Thoracic aorta (tissue), 2 donors: ENCODE measurements at places on chromosomes 3 and 15. TPM values are rescaled to one million over a fixed set of nuclear protein-coding genes. Genes with fewer than 3 reads are reported as not detected.

SEMA3F gene
- total RNA-seq = 25.5 TPM

DNA sequence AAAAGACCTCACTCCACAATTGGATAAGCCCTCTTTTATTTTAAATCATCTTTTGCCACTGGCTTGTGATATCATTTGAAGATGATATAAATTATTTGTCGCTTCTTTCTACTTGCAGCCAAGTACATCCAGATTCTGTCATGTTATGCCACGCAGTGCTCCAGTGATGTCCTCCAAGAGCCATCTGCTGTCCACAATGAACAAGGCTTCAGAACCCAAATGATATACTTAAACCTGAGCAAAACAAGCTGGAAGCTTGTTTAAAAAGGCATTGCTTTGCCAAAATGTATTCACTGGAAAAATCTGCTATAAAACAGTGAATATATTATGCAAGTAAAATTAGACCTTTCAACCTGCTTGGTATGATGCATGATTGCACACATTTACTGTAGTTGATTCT lies 58.8 kb upstream of the ARL6 start:
- no peaks in the 10 kb centered on the region for H3K36me3 ChIP-seq
- DNase-seq = no peak
- H3K4me1 ChIP-seq = no peaks in the 10 kb centered on the region

MED12L gene
- 0.27 TPM for total RNA-seq

GRCh38 chr3:41898631-41899030 lies 63.3 kb downstream of the ULK4 start:
- DNase-seq = no peak
- H3K27me3 ChIP-seq = no peaks in the 10 kb centered on the region

GRCh38 chr3:27085829-27086730 lies 283.1 kb downstream of the NEK10 start:
- H3K36me3 ChIP-seq = no peaks in the 10 kb centered on the region
- no peaks in the 10 kb centered on the region for H3K27me3 ChIP-seq
- H3K4me1 ChIP-seq = peaks cover 32% of the 10 kb centered on the region
- DNase-seq = no peak
- H3K27ac ChIP-seq = no peak overlapping the region

DNA sequence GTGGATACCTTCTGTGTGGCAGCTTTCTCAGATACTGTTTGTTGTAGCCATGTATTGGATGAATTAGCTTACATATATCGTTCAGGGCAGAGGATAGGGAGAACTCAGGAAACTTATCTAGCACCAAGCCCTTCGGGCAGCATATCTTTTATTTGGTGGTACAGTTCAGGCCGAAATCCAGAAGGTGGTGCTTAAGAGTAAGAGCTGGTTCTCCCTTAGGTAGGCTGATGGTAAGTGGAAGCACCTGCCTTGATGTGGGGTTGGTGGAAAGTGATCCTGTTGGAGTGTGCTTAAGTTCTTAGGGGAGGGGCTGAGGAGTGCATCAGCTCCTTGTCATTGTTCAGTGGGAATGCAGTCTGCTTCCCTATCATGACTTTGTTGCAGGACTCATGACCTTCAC lies 187.5 kb downstream of the DOCK3 start:
- no peaks in the 10 kb centered on the region for H3K36me3 ChIP-seq
- no peak overlapping the region for H3K4me3 ChIP-seq
- H3K4me1 ChIP-seq = no peaks in the 10 kb centered on the region

- no peak overlapping the region for H3K4me3 ChIP-seq
- no peaks in the 10 kb centered on the region for H3K4me1 ChIP-seq
- no peaks in the 10 kb centered on the region for H3K36me3 ChIP-seq
- no peak overlapping the region for H3K27ac ChIP-seq
- DNase-seq = no peak
These were observed 282.9 kb downstream of the AGBL1 start for GRCh38 chr15:86362555-86362954.

GRCh38 chr3:140243575-140243974 lies 308.6 kb downstream of the CLSTN2 start:
- no peak for DNase-seq
- no peaks in the 10 kb centered on the region for H3K27me3 ChIP-seq
- H3K27ac ChIP-seq = peak overlapping the region; percentile 46
- H3K4me3 ChIP-seq = no peak overlapping the region
- peaks cover 35% of the 10 kb centered on the region for H3K4me1 ChIP-seq
- no peaks in the 10 kb centered on the region for H3K36me3 ChIP-seq

DNA sequence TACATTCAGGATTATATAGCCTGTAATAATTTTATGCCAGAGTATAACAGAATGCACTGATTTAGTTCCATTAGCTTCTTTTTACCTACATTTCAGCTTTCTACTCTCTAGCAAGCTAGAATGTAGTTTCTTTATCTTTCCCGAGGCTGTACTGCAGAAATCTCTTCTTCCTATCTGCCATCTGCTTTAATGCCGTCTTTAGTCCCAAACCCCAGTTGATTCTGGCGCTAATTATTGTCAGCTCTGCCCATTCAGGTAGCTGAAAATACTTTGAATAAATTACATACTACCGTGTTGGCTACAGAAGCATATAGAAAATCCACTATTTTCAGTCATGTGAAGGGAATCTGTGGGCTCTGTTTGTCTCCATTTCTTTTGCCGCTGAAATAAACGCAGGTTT lies 706.7 kb downstream of the NTRK3 start:
- H3K27me3 ChIP-seq = no peaks in the 10 kb centered on the region
- DNase-seq = no peak
- H3K36me3 ChIP-seq = no peaks in the 10 kb centered on the region
- H3K4me3 ChIP-seq = no peak overlapping the region
- peaks cover 11% of the 10 kb centered on the region for H3K4me1 ChIP-seq
